ENCODE measurements at places on chromosomes 12 and 14.

DNA sequence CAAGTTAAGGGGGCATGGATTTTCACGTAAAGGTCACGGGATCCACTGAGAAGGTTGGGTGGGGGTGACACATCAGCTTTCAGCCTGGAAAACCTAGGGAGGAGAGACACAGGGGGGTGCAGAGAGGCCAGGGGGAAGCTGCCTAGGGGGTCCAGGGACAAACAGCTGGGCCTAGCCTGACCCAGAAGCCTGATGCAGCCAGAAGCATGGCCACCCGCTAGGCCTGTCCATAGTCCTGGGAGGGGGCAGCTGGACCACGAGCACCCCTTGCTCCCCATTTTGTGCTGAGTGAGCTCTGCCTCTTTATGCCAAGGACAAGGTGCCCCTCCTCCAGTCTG, 322.7 kb upstream of the RTL1 start:
- no peak for DNase-seq

GRCh38 chr12:108884116-108885012, 4.5 kb downstream of the DAO start:
- peak; percentile 62 for DNase-seq

DNA sequence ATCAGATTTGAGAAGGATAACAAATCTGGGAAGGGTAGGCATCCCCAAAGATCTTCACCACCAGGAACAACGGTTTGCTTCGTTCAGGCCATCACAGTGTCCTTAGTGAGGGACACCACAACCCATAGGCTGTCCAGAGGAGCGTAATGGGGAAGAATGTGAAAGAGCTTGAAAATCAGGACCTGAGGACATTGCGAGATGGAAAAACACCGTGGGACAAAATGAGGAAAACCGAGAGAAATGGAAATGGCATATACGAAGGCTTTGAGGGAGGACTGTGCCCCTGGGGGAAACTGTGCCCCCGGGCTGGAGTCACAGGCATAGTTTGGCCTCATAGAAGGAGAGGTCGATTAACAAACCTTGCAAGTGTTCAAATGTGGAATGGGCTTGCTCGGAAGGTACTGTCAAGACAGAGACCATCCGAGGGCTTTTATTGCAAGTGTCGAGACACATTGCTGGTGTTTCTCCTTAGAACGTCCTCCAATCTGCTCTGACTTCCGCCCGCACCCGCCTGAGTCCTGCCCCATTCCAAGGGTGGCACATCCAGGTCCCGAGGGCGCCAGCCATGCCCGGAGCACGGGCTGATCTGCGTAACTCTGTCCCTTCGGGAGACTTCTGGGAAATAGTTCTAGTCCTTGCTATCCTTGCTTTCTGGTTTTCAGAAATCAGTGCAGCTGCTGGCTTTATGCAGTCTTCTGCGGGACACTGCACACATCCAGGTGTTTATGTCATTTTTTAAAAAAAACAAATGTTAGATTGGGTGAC, 885 bp upstream of the PALS1 start:
- peak; percentile 14 for DNase-seq

GRCh38 chr14:106844608-106845285, 1318.4 kb downstream of the TMEM121 start:
- peak; percentile 24 for DNase-seq

- DNase-seq: no peak
Observed at GRCh38 chr14:95026851-95027463, 130.4 kb downstream of the DICER1 start.

DNA sequence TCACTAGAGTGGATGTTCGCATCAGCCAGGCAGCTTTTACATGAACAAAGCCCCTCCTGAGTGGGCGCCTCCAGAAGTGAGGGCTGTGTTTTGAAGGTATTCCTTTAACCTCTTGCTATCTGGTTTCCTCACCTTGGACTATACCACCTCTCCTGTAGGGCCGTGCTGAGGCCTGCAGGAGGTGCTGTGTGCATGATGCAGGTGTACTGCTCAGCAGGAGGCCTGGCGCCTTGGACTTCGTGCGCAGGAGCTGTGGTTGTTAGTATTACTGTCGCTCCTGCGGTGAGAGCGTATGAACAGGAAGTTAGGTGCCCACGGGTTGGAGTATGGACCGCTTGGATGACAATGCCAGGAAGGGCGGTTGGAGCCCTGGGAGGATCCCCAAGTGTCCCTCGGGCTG, 130.7 kb downstream of the TSPAN9 start:
- no peak for DNase-seq

- DNase-seq: no peak
Observed at GRCh38 chr14:52365071-52365470, 51.0 kb downstream of the PTGER2 start.

DNA sequence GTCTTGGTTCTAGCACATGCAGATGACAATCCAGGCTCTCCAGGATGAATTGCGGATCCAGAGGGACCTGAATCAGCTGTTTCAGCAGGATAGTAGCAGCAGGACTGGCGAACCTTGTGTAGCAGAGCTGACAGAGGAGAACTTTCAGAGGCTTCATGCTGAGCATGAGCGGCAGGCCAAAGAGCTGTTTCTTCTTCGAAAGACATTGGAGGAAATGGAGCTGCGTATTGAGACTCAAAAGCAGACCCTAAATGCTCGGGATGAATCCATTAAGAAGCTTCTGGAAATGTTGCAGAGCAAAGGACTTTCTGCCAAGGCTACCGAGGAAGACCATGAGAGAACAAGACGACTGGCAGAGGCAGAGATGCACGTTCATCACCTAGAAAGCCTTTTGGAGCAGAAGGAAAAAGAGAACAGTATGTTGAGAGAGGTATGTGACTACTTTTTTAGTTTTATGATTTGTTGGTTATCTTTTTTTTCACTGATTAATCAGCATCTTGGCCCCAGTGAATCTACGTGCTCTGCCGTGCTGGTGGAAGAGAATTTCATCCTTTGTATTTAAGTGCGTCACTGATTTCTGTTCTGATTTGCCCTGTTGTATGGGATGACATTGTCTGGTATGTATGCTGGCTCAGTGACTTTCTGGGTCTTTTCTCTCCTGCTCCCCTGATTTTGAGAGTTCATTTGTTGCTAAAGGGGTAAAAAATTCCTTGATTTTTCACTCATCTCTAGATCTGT, 92.3 kb downstream of the ERC1 start:
- DNase-seq: no peak

GRCh38 chr12:13253966-13254760, 57.6 kb downstream of the EMP1 start:
- DNase-seq: no peak

DNA sequence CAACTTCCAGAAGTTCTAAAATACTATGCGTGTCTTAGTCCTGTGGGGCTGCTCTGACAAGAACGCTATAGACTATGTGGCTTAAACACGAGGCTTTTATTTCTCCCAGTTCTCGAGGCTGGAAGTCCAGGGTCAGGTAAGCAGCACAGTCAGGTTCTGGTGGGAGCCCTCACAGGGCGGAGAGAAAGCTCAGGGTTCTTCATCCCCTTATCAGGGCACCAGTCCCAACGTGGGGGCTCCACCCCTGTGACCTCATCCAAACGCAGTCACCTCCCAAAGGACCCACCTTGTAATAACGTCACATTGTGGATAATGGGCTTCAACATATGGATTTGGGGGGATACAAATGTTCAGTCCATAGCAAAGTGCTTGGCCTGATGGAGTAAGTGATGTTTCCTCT, 37.1 kb upstream of the TC2N start:
- DNase-seq: no peak

Data from HuH-7 (cell line).